ENCODE measurements at places on chromosomes 6 and 20.

DNA sequence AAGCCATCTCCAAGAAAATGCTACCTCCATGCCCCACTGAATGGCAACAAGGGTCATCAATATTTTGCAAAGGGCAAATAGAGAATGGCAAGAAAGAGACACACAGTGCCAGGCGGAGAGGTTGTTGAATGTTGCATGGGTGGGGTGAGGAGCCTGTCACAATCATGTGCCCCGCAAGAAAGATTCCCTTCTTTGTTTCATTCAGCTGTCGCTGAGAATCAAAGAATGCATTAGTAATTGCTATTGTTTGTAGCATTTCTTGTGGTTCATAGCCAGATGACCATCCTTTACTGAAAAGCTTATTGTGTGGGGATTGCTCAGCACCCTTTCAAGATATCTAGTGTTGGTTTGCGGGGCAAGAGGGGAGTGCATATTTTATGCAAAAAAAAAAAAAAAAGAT lies 166.5 kb upstream of the QKI start:
- no peak for ATAC-seq

DNA sequence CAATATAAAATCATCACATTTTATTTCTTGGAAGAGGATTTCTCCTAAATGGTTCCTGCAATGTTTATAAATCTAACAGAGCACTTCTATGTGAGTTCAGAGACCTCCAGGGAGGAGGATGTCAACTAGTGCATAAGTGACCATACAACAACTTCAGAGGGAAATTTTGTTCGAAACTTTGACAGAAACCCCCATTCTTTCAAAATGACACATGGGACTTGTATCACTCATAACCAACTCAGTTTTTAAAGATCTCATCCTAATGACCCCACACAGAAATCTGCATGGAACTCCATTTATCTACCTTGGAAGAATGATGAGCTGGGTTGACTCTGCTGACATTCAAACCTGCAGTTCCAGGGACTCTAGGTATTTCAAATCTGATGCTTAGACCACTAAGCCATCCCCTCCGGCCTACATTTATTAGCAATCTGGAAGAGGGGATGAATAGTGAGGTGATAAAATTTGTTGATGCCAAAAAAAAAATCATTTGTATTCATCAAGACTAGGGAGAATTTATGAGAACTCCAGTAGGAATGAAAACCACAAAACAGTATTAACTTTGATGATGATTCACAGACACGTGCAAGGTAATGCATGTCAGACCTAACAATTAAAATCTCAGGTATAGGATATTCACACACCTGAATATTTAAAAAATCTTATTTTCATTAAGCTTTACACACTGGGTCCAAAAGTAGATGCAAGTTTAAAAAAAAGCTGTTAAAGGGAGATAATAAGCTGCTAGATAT lies 153.0 kb downstream of the REV3L start:
- ATAC-seq = peak; percentile 13

GRCh38 chr20:7516621-7517111 lies 423.6 kb downstream of the HAO1 start:
- ATAC-seq = no peak

GRCh38 chr6:112203577-112204349 lies 50.6 kb downstream of the LAMA4 start:
- ATAC-seq = peak; percentile 58

GRCh38 chr6:46773201-46773855 lies 19.9 kb upstream of the MEP1A start:
- no peak for ATAC-seq

DNA sequence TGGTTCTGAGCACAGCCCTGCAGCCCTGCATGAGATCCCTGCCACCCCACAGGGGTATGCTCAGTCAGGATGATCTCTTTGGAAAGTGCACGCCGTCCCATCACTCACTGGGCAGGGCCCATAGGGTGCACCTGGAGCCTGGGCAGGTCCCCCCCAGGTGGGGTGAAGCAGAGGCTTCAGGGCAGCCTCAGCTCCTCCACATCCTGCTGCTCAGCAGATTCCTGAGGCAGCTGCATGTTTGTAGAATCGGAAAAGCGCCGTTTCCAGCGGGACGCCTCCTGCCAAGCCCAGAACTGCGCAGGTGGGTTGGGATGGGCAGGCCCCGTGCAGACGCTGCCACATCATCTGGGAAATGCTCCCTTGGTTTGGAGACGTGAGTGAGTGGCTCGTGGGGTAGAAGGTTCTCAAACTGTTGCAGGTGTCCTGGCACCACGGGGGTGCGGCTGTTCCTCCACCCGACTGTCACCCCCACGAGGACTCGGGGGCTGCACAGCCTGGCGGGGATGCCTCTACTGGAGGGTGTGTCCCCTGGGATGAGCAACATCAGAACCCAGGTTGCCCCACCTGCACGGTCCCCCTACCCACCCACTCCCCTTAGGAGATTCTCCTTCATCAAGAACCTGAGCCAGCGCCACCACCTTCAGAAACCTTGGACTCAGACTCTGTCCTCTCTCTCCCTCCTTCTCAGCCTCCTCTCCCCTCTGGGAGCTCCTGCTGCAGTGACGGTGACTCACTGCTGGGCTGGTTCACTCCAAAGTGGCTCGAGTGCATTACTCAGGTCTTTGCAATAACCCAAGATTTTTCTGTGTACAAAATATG lies 334.1 kb downstream of the TAF4 start:
- no peak for ATAC-seq

DNA sequence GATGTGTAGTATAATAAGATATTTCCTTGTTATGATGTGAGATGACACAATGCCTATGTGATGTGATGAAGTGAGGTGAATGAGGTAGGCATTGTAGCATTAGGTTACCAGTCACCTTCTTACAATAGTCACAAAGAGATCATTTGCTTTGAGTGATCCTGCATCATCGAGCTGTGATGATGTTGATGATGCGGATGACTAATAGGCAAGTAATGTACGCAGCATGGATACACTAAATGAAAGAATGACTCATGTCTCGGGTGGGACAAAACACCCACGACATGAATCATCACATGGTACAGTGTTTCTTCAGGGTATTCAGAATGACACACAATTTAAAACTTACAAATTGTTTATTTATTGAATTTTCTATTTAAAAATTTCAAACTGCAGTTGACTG lies 806.3 kb upstream of the GJE1 start:
- ATAC-seq = peak; percentile 99

- peak; percentile 26 for ATAC-seq
Measured at GRCh38 chr6:286681-287488, 5.4 kb upstream of the DUSP22 start.

DNA sequence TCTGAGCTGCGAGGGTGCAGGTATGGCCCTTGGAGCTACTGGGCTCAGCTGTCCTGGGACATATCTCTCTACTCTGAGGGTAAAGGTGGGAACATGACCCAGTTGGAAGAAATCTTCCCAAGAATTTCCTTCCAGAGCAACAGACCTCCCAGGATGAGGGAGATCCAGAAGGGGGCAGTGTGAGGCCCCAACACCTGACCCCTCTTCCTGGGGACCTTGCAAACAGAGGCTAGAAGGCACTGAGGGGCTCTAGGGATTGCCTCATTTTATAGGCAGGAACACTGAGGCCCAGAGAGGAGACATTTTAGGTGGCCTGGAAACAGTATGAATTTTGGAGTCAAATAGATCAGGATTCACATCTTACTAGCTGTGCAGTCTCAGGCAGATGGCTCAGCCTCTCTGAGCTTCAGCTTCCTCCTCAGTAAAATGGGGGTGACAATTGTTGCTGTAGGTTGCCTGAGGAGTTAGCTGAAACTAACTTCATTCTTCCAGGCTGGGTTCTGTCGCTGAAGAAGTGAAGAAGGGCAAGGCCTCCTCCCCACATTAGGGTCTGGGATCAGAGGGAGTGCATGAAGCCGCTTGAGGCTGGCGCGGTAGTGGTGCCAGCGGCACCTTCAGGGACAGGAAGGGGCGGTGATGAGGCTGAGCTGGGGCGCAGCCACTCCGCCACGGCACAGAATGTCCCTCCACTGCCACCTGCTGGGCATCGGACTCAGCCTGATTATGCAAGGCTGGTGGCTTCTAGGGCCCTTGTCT lies 11.4 kb downstream of the KCNK17 start:
- ATAC-seq = peak; percentile 90

- ATAC-seq = no peak
Measured at GRCh38 chr20:49851231-49851705, 38.6 kb downstream of the SLC9A8 start.

DNA sequence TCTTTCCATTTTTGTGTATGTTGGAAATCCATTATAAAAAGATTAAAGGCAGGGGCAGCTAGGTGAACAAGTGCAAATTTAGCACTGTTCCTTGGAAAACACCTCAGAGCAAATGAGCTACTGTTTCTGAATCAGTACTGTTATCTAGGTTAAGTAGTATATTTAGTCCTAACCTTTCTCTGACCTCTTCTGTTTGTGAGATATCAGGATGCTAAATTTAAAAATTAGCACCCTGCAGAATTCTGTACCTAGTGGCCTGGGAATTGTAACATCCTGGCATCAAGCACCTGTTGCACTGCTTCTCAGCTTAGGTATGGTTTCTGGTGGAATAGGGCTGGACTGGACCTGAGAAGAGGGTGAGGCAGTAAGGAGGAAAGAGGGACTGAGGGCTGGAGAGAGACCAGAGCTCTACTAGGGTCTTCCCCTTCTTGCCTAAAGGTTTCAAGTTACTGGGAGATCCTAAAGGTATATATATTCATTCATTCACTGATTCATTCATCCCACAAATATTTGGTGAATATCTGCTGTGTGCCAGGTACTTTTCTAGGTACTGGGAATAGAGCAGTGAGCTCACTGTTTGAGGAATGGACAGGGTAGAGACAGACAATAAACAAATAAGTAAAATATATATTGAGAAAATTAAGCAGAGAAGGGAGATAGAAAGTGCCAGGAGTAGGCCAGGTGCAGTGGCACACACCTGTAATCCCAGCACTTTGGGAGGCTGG lies 5.2 kb downstream of the ZNF76 start:
- no peak for ATAC-seq

DNA sequence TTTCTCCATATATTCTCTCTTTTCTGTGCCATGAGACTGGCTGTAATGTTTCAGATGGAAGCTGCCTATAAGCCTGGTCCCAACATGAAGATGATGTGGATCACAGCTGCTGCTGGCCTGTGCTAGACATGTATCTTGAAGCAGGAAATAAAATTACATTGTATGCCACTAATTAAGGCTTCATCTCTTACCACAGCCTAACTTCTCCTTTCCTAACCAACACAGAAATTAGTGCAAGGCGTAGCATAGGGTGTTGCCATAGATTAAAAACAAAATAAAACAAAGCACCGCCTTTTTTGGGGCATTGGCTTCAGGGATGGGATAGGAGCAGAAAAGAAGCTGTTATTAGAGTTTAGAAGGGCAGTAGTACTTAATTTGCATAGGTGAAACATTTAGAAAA lies 4.7 kb upstream of the SLC17A4 start:
- ATAC-seq = no peak

DNA sequence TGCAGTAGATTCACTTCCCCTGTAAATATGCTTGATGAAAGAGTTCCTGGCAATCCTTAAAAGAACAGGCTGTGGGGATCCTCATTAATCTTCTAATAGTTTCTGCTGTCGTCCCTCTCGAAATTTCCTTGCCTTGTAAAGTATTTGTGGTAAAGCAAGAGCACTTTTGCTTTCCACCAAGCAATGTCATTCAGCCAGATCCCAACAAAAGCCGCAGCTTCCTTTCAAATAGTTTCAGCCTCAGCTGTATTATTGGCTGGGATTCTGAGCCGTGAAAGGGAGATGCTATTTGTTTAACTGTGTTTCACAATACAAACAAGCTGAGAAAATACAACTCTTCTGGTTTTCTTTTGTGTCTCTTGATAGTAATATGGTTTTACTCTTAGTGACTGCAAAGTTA lies 48.9 kb upstream of the EPHA7 start:
- no peak for ATAC-seq

DNA sequence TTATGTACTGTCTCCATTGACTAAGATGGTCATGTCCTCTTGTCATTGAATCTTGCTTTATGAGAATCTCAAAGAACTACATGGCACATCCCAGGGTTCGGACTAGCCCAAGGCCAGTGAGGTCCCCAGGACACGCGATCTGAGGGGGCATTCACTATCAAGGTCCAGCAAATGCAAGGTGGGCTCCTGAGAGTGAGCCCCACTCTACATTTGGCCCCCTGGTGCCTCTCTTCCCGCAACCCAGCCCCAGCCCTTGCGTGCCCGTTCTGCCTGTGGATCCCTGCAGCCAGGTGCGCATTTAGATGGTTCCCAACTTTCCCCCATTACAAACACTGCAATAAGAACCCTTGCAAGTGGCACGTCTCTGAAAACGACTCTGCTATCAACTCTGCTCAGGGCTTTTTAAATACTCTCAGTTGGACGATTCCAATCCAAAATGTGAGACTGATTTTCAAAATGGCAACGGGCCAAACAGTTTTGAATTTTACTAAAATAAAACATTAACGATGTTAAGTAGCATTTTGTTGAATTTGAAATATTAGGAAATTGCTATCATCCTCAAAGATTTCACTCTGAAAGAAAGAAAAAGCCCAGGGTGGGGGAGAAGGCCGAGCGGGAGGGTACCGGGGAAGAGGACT lies 59.6 kb downstream of the NFATC2 start:
- no peak for ATAC-seq

GRCh38 chr6:18962361-18962905 lies 575.3 kb downstream of the RNF144B start:
- no peak for ATAC-seq

GRCh38 chr6:108796875-108797274 lies 51.3 kb upstream of the ARMC2 start:
- no peak for ATAC-seq

DNA sequence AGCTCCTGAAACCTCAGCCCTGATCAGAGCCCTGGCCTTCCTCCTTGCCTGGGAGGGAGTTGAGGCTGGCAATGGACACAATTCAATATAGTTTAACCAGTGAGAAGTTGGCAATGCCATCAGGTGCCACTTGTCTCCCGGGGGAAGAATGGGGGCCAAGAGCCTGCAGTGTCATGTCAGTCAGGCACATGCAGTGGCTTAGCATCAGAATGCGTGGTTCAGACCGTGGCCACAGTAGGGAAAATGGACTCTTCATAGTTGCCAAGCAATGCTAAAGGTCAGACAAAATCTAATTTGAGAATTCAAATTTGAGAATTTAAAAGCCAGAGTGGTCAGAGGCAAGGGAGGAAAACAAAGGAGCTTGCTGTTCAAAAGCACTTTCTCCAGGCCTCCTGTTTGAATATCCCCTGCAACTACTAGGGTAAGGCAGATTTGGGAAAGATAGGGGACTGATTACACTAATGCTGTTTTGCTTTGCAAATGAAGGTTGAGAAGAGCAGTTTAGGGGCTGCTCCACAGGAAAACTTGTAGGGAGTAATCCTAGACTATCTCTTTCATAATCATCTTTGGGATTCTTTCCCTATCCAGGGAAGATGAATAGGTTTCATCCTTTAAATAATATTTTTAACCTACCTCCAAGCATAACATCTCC lies 33.1 kb upstream of the CLIC5 start:
- ATAC-seq = no peak

- ATAC-seq = no peak
Measured at GRCh38 chr6:96652552-96652951, 89.6 kb downstream of the FHL5 start.

GRCh38 chr20:45085289-45085688 lies 15.6 kb downstream of the KCNS1 start:
- ATAC-seq = no peak

All from activated CD4-positive, CD25-positive, alpha-beta regulatory T cell treated with anti-CD3 and anti-CD28 coated beads, Interleukin-2, amount 50 U/mL, for 24 hours (primary cell).